ENCODE measurements at places on chromosomes 12 and 14. TPM values are rescaled to one million over a fixed set of nuclear protein-coding genes. Genes with fewer than 3 reads are reported as not detected.

The LRIG3 gene
- not detected for total RNA-seq

The TAS2R50 gene
- 1.7 TPM for total RNA-seq

The THTPA gene
- total RNA-seq, result 7.3 TPM

The DPF3 gene
- 0.30 TPM for total RNA-seq

DNA sequence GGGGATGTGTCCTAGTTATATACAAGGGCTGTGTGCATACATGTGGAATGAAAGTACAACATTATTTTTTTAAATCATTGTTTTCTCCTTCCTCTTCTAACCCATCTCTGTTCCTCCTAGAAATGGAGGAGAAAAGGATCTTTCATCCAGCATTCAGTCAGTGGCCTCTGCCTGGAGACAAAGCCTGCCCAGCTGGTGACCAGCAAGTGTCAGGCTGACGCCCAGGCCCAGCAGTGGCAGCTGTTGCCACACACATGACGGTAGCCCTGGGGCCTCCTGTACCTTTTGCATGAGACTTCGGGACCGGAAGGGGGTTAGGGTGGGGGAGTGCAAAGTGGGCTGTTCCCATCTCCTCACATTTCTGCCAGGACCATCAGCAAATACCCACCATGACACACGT, 46.2 kb downstream of the ERH start:
- ATAC-seq, result no peak

- no peak for ATAC-seq
Measured at GRCh38 chr14:79248126-79248525, 963.2 kb downstream of the DIO2 start.

- ATAC-seq, result no peak
Measured at GRCh38 chr12:25829192-25829591, 129.3 kb upstream of the RASSF8 start.

DNA sequence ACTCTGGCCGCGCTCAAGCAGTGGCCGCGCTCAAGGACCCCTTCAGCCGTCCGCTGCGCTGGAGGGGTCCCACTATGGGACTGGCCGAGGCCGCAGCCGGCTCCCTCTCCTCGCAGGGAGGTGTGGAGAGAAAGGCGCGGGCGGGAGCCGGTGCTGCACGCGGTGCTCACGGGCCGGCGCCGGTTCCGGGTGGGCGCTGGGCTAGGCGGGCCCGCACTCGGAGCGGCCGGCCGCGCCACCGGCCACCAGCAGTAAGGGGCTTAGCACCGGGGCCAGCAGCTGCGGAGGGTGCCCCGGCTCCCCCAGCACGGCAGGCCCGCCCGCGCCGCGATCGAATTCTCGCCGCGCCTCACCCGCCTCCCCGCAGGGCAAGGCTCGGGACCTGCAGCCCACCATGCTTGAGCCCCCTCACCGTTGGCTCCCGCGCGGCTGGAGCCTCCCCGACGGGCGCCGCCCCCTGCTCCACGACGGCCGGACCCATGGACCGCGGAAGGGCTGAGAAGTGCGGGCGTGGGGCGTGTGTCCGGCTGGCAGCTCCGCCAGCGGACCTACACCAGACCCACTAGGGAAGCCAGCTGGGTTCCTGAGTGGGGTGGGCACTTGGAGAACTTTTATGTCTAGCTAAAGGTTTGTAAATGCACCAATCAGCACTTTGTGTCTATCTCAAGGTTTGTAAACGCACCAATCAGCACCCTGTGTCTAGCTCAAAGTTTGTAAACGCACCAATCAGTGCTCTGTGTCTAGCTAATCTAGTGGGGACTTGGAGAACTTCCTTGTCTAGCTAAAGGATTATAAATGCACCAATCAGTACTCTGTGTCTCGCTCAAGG, 49.5 kb downstream of the KLHL28 start:
- ATAC-seq, result no peak

DNA sequence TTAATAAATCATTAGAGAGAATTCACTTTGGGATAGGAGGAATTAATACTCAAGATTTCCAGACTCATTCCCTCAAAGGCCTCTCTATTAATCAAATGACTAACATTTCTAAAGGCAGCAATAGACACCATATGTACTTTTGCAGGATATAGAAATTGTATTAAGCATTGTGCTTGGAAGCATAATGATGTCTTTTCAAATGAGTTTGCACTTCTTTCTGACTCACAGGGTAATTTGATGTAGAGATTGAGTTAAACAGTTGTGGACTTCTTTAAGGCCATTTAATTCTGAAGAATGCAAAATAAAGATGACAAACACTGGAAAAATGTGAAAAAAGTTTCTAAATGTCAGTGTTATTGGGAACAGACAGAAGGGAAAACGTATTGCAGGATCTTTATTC, 63.4 kb upstream of the CSRP2 start:
- ATAC-seq, result no peak

GRCh38 chr12:54586620-54587019, 1.8 kb downstream of the PPP1R1A start:
- ATAC-seq, result no peak

- ATAC-seq, result no peak
Measured at GRCh38 chr12:130461839-130462557, 124.3 kb downstream of the PIWIL1 start.
